ENCODE measurements at places on chromosomes 1 and 21. TPM values are rescaled to one million over a fixed set of nuclear protein-coding genes. Genes with fewer than 3 reads are reported as not detected.

Gene ASTN1
- total RNA-seq, result not detected

Gene CFAP141
- not detected for total RNA-seq

Gene RGS16
- total RNA-seq, result 102 TPM

Gene BARHL2
- total RNA-seq, result not detected

Gene PCAT6
- 1.4 TPM for total RNA-seq

Gene KCND3
- not detected for total RNA-seq

Gene C1orf56
- total RNA-seq, result 0.95 TPM

Gene C1orf53
- 1.8 TPM for total RNA-seq

Gene NUF2
- 26.7 TPM for total RNA-seq

Gene LCE1A
- total RNA-seq, result not detected

Gene MMEL1
- 0.81 TPM for total RNA-seq

DNA sequence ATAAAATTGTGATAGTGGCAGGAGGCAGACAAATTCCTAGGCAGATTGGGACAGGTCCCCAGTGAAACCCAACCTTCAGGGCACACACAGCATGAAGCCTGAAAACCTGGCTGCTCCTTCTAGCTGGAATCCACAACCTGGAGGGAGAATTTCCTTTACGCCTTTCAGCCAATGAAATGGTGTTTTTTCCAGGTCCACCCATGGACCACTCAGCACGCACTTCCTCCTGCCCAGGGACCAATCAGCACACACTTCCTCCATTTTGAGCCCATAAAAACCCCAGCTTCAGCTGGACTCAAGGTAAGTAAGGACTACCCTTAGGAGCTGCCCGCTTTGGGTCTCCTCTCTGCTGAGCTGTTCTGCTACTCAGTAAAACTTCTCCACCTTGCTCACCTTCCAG lies 120.1 kb downstream of the AKT3 start:
- peaks cover 65% of the 10 kb centered on the region for H3K4me1 ChIP-seq
- H3K27ac ChIP-seq, result peak overlapping the region; percentile 82
- H3K27me3 ChIP-seq, result no peaks in the 10 kb centered on the region
- H3K36me3 ChIP-seq, result peaks cover 13% of the 10 kb centered on the region

DNA sequence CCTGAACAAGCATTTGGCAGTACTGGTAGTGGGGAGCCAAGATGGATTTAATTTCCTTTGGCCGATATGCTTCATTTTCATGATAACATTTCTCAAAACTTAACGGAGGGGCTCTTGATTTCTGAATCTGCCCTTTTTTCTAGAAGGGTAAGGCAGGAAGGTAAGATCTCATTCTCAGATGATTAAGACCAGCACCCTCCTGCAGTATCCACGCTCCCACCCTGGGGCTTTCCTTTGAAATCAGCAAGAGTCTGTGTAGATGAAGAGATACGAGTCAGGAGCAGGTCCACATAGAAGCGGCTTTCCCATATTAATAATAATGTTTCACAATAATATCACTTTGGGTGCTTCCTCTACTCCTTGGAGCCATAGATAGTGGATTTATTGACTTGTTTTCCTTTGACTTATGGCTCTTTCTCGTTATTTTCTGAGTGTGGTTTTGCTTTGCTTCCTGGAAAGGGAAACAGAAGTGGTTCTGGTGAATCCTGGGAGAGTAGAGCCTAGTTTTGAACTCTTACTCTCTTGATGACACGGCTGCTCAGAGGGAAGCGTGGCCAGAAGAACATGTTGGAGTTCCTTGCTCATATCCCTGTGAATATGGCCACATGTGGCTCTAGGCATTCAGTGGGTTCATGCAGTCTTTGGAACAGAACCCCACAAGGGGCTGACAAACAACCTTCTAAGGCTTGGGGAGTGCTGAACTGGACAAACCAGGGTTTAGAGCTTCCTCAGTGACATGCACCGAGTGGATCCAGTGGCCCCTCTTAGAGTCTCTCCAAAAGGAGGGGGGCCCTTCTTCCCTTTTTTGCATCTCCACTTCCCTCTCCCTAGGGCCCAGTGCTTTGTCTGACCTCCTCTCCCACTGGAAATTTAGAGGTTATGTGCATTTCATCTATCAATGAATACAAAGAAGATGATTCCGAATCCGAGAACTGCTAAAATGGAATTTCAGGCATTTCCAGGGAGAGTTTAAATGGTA lies 195.7 kb downstream of the DYRK1A start:
- H3K4me1 ChIP-seq, result peaks cover 23% of the 10 kb centered on the region
- H3K4me3 ChIP-seq, result peak overlapping the region; percentile 95
- peak overlapping the region; percentile 99 for H3K27ac ChIP-seq

DNA sequence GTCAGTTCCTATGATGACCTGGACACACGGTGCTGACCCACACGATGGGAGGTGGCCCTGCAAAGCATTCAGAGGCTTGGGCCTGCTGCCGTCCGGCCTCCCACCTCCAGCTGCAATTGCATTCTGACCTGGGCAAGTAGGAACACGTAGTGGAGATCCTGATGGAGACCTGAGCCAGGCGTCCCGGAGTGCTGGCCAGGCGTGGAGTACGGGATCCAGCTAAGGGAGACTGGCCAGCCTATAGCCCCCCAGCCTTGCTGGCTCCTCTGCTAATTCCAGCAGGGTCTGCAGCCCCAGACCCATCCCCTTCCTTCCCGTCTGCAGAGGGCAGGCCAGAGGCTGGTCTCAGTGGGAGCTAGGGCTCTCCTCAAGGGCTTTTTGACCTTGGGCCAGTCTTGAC lies 11.2 kb downstream of the CD46 start:
- DNase-seq, result no peak
- peaks cover 39% of the 10 kb centered on the region for H3K36me3 ChIP-seq
- no peak overlapping the region for H3K4me3 ChIP-seq
- no peaks in the 10 kb centered on the region for H3K27me3 ChIP-seq

DNA sequence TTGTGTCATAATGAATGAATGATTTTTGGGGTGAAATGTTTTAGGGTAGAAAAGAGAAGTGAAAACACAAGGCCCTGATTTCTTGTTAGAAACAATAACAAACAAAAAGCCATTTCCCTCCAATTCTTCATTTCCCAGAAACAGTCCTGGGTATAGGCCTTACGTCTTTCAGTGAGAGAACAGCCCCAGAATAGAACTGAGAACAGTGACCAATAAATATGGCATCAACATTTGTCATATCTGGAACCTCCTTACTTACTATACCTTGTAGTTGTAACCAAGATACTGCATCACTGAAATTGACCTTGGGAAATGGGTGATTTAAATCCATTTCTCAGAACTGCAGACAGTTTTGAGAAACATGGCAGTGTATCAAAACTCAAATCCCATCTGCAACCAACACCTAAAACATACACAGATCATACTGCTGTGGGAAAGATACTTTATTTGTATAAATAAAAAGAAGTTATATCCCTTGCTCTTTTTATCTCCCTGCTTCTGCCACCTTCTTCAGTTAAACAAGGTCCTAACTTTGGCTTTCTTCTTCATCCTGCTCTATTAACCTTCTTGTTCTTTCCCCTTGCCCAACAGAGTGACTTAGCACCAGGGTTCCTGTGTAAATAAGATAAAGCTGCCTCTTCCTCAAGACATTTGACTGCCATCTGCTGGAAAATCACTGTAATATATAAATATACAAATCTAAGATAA lies 19.5 kb downstream of the XKR8 start:
- no peak overlapping the region for H3K4me3 ChIP-seq
- H3K27me3 ChIP-seq, result no peaks in the 10 kb centered on the region
- H3K36me3 ChIP-seq, result peaks cover 5% of the 10 kb centered on the region
- H3K27ac ChIP-seq, result no peak overlapping the region

DNA sequence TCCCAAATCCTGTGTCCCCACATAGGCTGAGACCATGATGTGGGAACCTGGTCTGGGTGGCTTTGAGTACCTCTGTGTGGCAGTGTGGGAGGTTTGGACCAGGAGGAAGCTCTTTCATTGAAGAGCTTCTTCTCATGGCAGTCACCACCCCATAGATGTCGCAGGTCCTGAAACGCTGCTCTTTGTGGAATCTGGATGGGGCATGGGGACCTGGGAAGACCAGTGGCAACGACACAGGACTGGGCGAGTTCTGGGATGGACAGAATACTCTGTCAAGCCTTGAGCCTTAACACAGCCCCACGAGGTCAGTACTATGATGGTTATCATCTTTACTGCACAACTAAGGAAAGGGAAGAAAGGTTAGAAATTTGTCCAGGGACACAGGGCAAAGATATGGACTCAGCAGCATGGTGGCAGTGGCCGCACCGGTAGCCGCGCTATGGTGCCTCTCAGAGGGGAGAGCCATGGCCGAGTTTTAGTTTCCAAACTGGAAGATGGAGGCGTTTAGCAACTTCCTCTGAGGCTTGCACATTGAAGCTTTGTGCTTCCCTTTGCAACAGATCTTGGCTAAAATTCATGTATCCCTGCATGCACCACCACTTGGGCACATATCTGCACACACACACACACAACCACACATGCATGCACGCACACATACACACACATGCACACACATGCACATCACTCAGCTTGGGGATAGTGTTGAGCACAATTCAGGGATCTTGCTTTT lies 117.7 kb upstream of the C1orf174 start:
- H3K36me3 ChIP-seq, result no peaks in the 10 kb centered on the region
- peaks cover 5% of the 10 kb centered on the region for H3K4me1 ChIP-seq
- peaks cover 17% of the 10 kb centered on the region for H3K27me3 ChIP-seq
- H3K4me3 ChIP-seq, result no peak overlapping the region
- DNase-seq, result no peak

GRCh38 chr1:14987829-14988603 lies 165.5 kb upstream of the TMEM51 start:
- H3K27ac ChIP-seq, result no peak overlapping the region
- H3K36me3 ChIP-seq, result no peaks in the 10 kb centered on the region
- H3K4me1 ChIP-seq, result no peaks in the 10 kb centered on the region

GRCh38 chr1:113663165-113663951 lies 95.9 kb downstream of the PHTF1 start:
- no peak for DNase-seq
- H3K4me3 ChIP-seq, result no peak overlapping the region
- H3K4me1 ChIP-seq, result no peaks in the 10 kb centered on the region
- H3K27ac ChIP-seq, result no peak overlapping the region
- no peaks in the 10 kb centered on the region for H3K36me3 ChIP-seq

GRCh38 chr1:211247921-211248320 lies 11.2 kb upstream of the RCOR3 start:
- H3K27me3 ChIP-seq, result peaks cover 6% of the 10 kb centered on the region
- H3K4me3 ChIP-seq, result no peak overlapping the region
- DNase-seq, result no peak
- no peaks in the 10 kb centered on the region for H3K36me3 ChIP-seq

- H3K4me1 ChIP-seq, result peaks cover 38% of the 10 kb centered on the region
- peak overlapping the region; percentile 67 for H3K4me3 ChIP-seq
- no peaks in the 10 kb centered on the region for H3K36me3 ChIP-seq
- no peaks in the 10 kb centered on the region for H3K27me3 ChIP-seq
- peak overlapping the region; percentile 89 for H3K27ac ChIP-seq
Observed at GRCh38 chr21:29078869-29079767, 5.7 kb upstream of the CCT8 start.

DNA sequence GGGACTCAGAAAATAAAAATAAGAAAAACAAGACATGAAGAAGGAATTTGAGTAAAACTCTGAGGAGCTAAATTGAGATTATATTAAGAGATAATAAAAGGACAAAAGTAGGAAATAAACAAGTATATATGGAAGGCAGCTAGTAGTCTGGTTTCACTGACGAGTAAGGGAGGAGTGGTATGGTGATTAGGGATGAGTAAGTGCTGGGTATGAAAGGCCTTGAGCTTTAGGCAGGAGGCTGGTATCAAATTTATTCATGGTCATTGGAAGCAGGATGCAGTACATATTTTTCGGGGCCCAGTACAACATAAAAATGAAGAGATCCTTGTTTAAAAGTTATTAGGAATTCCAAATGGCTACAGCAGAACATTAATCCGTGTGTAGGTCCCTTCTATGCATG lies 789.7 kb upstream of the PRMT6 start:
- peaks cover 9% of the 10 kb centered on the region for H3K36me3 ChIP-seq
- H3K4me1 ChIP-seq, result no peaks in the 10 kb centered on the region
- H3K27me3 ChIP-seq, result no peaks in the 10 kb centered on the region
- DNase-seq, result no peak
- no peak overlapping the region for H3K4me3 ChIP-seq
- no peak overlapping the region for H3K27ac ChIP-seq

GRCh38 chr1:43791243-43791642 lies 83.9 kb downstream of the ST3GAL3 start:
- peaks cover 4% of the 10 kb centered on the region for H3K4me1 ChIP-seq
- H3K27me3 ChIP-seq, result no peaks in the 10 kb centered on the region
- DNase-seq, result no peak
- peak overlapping the region; percentile 16 for H3K27ac ChIP-seq
- no peaks in the 10 kb centered on the region for H3K36me3 ChIP-seq
- no peak overlapping the region for H3K4me3 ChIP-seq

DNA sequence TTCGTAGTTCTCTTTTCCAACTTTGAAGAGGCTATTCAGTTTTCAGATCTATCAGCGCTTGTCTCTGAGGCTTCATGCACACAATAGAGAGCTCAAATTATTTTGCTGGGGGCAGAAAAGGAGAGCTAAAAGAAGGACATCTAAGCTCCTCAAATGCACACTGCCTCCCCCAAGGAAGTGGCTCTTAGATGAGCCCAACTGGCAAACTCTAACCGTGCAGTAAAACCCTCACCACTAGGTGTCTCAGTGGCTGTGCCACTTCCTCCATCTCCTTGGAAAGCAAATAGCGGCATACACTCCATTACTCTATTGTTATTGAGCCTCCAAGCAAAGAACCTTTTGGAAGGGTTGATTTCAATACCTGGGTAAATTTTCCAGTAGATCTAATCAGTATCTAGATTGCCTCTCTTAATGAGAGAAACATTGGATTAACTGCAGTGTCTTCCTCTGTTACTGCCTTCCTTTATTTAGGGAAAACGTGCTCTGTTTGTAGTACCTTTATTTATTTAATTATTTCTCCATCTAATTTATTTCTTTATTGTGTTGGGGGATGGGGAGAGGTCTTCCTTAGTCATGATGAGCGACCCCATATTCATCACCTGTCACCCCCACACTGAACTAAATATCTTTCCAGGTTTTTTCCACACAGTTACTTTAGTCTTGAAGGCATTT lies 9.2 kb upstream of the SFPQ start:
- peak overlapping the region; percentile 22 for H3K4me3 ChIP-seq
- peak; percentile 81 for DNase-seq
- H3K27ac ChIP-seq, result no peak overlapping the region
- peaks cover 3% of the 10 kb centered on the region for H3K27me3 ChIP-seq

GRCh38 chr1:53510215-53510614 lies 51.0 kb downstream of the DMRTB1 start:
- H3K27ac ChIP-seq, result no peak overlapping the region
- H3K36me3 ChIP-seq, result no peaks in the 10 kb centered on the region
- H3K27me3 ChIP-seq, result no peaks in the 10 kb centered on the region
- no peak for DNase-seq
- peaks cover 3% of the 10 kb centered on the region for H3K4me1 ChIP-seq

Measured in natural killer cell treated with Interleukin-12 subunit alpha and Interleukin-12 subunit beta and Interleukin-15 and Interleukin-18, amount 100 ng/mL, for 72 hours (primary cell).